ENCODE measurements at places on chromosomes 1 and 21.

- no peak for DNase-seq
Measured at GRCh38 chr1:162974810-162975209, 94.4 kb upstream of the RGS4 start.

- DNase-seq, result no peak
Measured at GRCh38 chr1:118136187-118136941, 48.7 kb downstream of the SPAG17 start.

DNA sequence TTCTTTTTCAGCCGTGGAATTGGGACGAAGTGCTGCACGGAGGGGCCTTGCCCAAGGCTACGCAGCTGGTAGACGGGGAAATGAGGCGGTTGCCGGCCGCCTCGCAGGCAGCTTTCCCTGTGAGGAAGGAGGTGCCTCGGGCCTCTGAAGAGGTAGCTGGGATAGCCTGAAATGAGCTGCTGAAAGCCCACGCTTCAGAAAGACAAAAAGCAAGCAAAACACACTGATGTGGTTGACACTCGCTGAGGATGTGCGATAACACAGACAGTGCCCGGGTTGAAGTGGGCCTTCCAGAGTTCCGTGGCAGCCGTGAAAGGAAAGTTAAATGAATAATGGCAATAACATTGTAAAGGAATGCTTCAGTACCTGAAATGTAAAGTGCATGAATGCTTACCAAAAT lies 47.2 kb downstream of the S1PR1 start:
- DNase-seq, result no peak

- no peak for DNase-seq
Measured at GRCh38 chr21:44511219-44511937, 28.6 kb downstream of the KRTAP10-1 start.

GRCh38 chr1:89974696-89975470 lies 20.0 kb upstream of the ZNF326 start:
- DNase-seq, result no peak

- DNase-seq, result no peak
Measured at GRCh38 chr1:12338823-12339222, 109.0 kb downstream of the VPS13D start.

DNA sequence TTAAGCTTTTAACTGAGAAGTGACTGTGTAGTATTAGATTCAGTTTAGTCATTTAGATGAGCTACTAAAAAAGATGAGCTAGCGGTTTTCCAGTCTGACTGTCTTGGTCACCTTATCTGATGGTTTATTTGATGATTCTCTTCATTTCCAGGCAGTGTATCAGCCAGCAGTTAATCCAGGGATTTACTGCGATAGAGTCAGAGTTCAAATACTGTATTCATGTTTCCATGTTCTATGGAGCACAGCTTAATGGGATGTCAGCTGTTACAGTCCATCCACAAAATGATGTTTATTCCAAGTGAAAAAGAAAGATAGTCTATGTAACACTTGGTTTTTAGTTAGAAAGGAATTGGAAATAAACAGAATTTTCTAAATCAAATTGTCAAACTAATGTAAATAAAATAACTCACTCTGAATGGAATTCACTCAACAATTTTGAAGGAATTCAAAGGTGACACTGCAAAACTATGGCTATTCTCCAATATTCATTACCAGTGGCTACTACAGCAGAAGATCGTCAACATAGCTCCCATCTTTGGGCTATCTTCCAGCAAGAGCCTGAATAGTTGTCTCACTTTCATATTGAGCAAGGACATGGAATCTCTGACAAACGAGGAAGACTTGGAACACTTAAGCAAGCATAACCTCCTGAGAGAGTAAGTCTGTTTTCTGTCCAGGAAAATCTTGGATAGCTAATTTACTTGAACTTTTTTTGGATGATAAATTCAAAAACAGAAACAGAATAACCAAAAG lies 54.6 kb upstream of the DPT start:
- no peak for DNase-seq

- no peak for DNase-seq
Measured at GRCh38 chr1:202848191-202848542, 37.4 kb downstream of the PCAT6 start.

DNA sequence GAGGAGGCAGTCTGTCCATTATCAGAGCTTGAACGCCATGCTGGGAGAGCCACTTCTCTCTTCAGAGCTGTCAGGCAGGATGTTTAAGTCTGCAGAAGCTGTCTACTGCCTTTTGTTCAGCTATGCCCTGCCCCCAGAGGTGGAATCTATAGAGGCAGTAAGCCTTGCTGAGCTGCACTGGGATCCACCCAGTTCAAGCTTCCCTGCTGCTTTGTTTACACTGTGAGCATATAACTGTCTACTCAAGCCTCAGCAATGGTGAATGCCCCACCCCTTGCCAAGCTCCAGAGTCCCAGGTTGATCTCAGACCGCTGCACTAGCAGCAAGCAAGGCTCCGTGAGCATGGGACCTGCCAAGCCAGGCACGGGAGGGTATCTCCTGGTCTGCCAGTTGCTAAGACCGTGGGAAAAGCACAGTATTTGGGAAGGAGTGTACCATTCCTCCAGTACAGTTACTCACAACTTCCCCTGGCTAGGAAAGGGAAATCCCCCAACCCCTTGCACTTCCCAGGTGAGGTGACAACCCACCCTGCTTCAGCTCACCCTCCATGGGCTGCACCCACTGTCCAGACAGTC lies 32.5 kb downstream of the RGS13 start:
- DNase-seq, result no peak

GRCh38 chr21:37193006-37193405 lies 74.1 kb downstream of the VPS26C start:
- DNase-seq, result no peak

GRCh38 chr1:150626150-150626549 lies 3.3 kb downstream of the ENSA start:
- DNase-seq, result no peak

- DNase-seq, result no peak
Measured at GRCh38 chr1:12339396-12339795, 109.6 kb downstream of the VPS13D start.

- DNase-seq, result no peak
Measured at GRCh38 chr1:12167493-12168429, 970 bp downstream of the TNFRSF1B start.

DNA sequence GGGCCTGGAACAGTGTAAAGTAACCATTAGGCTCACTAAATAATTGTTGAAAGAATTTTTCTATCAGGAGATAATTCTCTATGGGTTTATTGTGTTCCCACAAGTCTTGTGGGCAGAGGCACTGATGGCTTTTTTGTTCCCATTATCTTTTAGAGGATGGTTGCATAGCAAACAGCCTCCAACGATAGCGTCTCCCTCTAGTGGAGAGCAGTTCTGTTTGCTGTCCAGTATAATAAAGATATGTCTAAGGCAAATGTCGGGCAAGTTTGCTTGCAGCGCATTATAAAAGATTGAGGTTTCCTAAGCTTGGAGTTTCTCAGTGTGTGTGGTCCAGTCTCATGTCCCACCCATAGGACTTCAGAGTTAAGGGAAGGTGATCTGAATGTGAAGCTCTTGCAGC lies 1.3 kb upstream of the SLC6A17 start:
- peak; percentile 29 for DNase-seq

DNA sequence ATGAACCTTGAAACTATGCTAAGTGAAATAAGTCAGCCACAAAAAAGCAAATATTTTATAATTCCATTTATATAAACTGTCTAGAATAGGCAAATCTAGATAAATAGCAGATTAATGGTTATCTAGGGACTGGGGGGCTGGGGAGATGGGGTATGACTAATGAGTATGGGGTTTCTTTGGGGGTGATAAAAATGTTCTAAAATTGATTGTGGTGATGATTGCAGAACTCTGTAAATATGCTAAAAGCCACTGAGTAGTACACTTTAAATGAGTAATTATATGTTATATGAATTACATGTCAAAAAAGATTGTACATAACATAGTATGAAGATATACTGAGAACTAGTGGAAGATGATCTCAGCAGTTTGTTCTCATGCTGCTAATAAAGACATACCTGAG lies 675.0 kb downstream of the KIF26B start:
- DNase-seq, result no peak

- peak; percentile 18 for DNase-seq
Measured at GRCh38 chr1:226938903-226939437, 1.1 kb upstream of the COQ8A start.

- DNase-seq, result no peak
Measured at GRCh38 chr1:43327549-43328292, 9.9 kb upstream of the MPL start.

DNA sequence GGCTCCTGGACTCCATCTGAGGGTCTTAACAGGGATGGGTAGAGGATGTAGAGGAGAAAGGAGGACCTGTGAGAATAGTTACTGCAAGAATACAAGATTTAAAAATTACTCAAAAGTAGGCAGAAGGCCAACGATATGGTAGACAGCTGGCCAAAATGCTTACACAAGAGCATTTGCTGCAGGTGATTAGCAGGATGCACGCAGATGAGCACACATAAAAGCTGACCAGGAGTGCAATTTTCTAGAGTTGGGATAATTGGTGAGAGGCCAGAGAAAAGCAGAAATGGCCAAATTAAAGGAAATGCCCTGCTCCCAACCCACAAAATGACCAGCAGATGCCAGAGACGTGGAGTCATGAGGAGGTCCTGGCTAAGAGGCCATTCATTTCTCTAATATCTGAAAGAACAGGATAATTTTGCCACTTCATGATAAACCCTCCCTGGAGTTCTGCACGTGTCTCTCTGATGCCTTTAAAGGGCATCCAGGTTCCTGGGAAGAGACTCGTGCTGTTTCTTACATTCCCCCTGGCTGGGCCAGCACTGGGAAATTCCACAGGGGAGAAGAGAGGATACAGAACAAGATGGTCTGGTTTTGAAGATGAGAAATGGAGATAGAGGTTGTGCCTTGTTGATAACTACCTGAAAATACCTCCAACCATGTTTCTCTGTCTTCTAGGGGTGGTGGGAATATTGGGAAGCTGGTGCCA lies 62.3 kb upstream of the KCNA3 start:
- no peak for DNase-seq

DNA sequence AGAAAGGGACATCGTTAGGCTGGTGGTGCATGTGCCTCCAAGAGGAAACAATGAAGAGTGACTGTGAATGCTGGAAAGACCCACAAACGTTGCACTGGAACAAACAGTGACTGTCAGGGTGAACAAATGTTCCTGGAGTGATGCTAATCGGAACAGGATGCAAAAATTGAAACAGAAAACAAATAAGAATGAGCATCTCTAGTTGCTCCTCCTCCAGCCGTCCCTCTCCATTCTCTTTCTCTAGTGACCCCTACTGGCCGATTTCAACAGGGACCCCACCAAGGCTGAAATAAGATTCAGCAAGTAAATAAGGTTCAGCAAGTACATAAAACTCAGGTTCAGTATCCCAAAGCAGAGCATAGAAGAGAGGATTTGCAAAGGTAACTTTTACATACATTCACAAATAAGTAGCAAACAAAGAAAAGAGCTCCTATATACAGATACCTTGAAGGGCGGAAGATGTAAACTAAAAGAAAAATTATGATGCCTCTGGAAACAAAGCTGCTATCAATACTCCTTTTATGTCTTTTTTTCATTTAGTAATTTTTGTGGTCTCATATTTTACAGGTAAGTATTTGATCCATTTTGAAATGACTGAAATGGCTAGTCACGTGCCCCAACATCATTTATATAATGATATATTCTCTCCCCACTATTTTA lies 836.1 kb upstream of the ADAMTS5 start:
- no peak for DNase-seq

- no peak for DNase-seq
Measured at GRCh38 chr1:183247066-183247465, 61.0 kb downstream of the LAMC2 start.
